Smooth muscle cell of bladder (primary cell): ENCODE measurements at places on chromosomes 6 and 20. TPM values are rescaled to one million over a fixed set of nuclear protein-coding genes. Genes with fewer than 3 reads are reported as not detected.

FAM217A gene
- total RNA-seq = not detected in 2 replicates

ABHD16B gene
- total RNA-seq = not detected in 2 replicates

PSMB1 gene
- total RNA-seq = 270 and 365 TPM in 2 replicates

RIPOR2 gene
- 1.1 TPM in 2 replicates for total RNA-seq
